NCI-H1092 (cell line): ENCODE measurements at places on chromosomes 13 and 19.

- DNase-seq, result no peak
Observed at GRCh38 chr19:18262917-18263316, 11.3 kb downstream of the IQCN start.

DNA sequence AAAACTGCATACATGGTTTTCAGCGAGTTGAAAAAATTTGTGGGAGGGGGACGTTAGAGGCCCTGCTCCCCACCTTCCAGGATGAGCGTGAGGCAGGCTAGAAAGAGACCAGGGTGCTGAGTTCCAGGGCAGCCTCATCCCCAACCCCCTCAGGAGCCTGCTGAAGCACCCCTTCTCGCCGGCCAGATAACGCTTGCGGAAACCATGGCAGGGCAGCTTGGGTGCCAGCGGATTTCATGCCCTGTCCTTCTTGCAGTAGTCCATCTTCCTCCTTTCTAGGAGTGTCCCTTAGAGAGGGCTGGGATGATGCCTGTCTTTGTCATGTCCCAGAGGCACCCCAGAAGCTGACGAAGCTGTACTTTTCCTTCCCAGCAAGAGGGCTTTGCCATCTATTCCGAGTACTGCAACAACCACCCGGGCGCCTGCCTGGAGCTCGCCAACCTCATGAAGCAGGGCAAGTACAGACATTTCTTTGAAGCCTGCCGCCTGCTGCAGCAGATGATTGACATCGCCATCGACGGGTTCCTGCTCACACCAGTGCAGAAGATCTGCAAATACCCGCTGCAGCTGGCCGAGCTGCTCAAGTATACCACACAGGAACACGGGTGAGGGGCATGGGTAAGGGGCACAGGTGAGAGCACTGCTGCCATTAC, 19.0 kb upstream of the C1QTNF9 start:
- DNase-seq, result no peak

GRCh38 chr19:13877303-13877702, 369 bp downstream of the NANOS3 start:
- DNase-seq, result no peak

- DNase-seq, result no peak
Observed at GRCh38 chr13:21632196-21632595, 28.2 kb upstream of the MICU2 start.

GRCh38 chr13:46647512-46648065, 94.6 kb downstream of the LRCH1 start:
- DNase-seq, result no peak

- no peak for DNase-seq
Observed at GRCh38 chr13:113743366-113744195, 15.4 kb upstream of the TMEM255B start.
